Activated CD8-positive, alpha-beta memory T cell treated with anti-CD3 and anti-CD28 coated beads, Interleukin-2, amount 50 U/mL, for 4 hours (primary cell): ENCODE measurements at places on chromosomes 6 and 20.

GRCh38 chr20:11332381-11332780, 585.3 kb upstream of the BTBD3 start:
- no peak for DNase-seq

GRCh38 chr6:166774292-166774691, 147.2 kb upstream of the RPS6KA2 start:
- no peak for DNase-seq

DNA sequence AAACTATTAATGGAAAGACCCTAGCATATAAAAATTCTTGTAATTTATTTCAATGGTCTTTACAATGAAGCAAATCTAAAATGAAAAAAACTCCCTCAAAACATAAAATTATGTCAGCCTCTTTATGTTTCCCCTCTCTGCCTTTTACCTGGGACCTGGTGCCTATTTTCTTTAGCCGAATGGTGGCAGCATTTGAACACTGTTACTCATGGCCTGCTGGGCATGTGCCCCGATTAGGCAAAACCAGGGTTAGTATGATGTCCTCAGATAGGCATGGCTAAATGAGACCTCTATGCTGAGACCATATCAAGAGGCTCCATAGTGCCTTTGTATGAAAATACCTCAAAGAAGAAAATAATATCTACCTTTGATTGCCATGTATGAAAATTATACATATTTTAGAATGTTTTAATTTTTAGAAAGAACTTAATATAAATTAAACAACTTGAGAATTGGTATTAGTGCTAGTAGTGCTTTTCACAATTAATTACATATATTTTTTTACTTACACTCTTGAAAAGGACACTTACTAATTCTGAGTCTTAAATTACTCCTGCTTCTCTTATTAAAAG, 22.5 kb upstream of the C6orf58 start:
- DNase-seq, result no peak

GRCh38 chr6:28867086-28867409, 56.7 kb downstream of the TRIM27 start:
- DNase-seq, result no peak

DNA sequence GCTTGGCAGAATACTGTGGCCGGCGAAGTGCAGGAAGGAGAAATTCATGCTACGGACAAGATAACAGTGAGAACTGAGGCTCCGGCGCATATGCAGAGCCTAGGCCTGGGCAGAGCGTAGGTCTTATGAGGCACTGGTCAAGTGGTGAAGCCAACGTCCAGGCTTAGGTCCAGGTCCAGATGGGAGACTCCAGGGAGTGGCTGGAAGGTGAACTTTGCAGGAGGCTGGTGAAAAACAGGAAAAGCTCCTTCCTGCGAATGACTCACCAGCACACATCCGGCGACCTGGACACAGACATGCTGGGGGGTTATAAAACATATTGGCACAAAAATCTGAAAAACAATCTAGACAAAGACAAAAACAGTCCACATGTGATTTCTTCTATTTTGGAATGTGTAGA, 15.4 kb downstream of the C6orf141 start:
- DNase-seq, result no peak

DNA sequence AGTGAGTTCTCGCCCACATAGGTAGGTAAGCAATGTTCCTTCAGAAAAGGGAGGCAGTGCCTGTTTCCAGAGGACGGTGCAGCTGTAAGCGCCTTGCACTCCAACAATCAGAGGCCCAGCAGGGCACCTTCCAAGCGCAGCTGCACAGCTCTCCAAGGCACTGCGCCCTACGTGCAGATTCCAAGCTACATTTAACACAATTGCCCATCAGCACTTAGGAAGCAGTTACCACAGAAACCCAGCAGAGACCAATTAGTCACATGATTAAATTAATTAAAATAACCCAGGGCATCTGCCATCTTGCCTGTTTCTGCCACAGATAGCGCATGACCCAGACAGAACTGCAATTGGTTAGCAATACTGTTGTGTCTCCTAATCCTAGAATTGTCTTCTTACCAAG, 65.5 kb downstream of the SOBP start:
- no peak for DNase-seq

GRCh38 chr6:111777357-111777756, 95.9 kb downstream of the FYN start:
- DNase-seq, result no peak

DNA sequence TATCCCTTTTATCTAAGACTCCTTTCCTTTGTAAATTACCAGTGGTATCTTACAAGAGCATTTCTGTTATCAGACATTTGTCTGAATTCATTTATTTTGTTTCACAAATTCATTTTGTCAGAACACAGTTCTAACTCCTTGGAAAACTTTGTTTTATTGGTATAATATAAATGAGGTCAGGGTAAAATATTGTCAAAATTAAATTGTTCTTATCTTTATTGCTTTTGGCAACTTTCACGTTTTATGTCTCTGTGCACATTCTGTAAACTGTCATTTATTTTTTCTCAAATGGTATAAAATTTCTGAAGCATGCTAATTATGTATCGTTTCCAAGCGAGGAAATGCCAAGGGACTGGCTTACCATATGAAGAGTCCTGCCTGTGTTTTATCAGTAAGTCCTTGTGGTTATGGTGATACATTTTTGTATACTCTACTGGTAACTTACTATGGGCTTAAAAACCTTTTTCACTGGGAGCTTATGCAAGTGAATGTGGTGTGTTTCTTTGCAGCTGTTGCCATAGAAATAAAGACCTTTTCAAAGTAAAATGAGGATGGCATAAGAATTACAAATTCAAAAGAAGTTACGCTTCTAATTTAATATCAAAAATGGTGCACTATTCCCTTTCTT, 214.2 kb downstream of the COL19A1 start:
- no peak for DNase-seq

DNA sequence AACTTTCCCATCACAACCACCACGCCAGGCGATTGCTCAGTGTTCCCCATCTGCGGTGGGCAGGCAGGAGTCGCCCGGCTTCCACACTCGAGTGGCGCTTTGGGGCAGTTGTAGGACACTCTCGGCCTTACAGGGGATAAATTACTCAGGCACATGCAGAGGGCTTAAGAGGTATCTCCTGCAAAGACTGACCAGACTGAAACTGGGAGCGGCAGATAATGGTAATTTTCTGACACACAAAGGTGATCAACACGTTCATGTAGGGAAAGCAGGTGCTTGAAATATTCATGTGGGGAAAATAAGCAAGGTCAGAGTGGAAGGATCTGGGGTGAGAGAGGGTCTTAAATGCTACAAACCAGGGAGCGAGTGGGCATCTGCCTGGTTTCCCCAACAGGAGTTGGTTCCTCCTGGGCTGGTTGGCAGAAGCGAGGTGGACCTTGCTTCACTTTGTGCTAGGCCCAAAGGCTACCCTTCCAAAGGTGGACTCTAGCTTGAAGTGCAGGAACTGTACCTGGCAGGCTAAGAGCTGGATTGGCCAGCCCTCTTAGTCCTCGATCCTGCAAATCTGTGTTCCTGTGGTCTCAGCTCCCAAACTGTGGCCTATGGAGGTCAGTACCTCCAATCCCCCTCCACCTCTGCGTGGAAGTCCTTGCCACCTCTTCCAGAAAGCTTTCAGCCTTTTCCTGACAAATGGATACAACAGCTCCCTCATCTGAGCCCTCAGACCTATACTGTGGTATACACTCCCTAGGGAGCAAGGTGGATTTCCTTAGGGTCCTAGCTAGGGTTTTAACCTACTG, 16.7 kb downstream of the PLAGL2 start:
- DNase-seq, result no peak

DNA sequence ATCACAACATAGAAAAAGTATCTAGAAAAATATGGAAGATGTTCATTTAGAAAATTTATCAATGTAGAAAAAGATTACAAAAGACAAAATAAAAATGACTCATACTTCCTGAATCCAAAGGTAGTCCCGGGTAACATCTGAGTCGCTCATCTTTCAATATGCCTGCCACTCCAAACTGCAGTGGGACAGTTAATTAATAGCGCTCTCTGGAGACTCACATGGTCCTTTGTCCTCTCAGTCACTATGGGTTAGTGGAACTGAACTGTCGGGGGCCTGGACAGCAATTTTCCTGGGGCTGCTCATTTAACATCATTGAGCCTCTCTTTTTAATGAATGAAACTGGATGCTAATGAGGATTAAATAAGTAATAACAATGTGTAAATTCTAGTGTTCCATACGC, 103.4 kb downstream of the MAP3K4 start:
- no peak for DNase-seq

DNA sequence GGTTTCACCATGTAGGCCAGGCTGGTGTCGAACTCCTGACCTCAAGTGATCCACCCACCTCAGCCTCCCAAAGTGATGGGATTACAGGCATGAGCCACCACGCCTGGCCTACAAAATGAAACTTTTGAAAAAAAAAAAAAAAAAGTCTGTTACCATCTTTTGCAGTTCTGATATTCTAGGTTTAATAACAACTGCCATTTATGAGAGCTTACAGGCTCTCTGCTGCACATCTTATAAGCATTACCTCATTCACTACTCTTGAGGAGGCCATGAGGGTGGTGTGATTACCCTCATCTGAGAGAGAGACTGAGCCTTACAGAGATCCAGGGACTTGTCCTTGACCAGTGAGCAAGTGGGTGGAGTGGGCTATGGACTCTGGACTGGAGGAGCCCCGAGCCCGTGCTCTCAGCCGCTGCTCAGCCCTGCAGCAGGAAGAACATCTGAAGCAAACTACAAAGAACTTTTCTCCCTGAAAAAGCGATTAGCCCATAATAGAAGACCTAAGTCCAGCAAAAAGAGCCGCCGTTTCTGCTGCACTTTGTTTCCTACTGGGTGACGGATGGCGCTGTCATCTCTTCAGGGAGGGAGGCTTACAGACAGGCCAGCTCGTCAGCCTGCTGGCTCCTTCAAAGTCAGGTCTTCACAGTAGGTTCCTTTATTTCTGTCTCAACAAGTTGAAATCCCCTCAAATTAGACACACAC, 119.8 kb upstream of the AKAP12 start:
- no peak for DNase-seq

DNA sequence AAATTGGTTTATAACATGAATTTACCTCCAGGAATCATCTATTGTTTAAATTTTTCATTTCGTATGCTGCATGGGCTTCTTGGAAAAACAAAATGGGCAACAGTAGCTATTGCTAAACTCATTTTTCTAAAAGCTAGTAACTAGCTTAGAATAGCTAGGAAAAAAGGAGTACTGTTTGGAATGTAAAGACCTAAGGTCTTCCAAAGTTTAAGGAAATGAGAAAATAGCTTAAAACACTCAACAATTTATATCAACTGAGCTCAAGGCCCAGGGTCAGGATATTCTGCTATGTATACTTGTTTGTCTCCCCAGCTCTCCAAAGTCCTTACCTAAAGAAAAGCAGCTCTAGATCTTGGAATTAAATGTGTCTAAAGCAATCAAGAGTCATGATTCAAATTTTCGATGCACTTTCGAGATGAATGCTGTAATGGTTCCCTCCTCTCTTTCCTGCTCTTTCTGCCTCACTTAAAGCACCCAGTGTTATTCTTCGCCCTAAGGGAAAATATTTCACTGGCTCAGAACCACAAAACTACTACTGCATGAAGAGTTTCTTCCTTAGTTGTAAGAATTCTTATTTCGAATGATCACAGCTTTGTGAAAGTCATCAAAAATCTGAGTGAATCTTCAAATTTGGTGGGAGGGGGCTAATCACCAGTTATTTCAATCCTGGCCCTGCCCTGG, 41.6 kb downstream of the LYRM4 start:
- DNase-seq, result no peak

DNA sequence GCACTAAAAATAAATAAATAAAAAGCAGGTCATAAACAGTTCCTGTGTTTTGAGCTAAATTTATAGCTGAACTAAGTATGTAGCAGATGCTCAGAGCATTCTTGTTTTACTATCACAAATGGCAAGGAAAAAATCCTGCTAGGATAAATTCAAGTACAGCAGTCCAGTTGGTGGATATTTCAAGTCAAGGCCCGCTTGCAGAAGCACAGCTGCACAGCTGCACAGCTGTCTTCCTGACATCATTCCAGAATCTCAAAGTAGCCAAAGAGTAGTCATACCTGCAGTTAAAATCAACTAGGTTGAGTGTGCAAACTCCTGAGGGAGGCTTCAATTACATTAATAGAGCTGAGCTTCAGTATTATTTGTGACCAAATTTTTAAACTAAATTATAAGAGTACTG, 297.7 kb upstream of the MANEA start:
- no peak for DNase-seq

- no peak for DNase-seq
Measured at GRCh38 chr6:6884193-6884627, 223.6 kb upstream of the RREB1 start.

DNA sequence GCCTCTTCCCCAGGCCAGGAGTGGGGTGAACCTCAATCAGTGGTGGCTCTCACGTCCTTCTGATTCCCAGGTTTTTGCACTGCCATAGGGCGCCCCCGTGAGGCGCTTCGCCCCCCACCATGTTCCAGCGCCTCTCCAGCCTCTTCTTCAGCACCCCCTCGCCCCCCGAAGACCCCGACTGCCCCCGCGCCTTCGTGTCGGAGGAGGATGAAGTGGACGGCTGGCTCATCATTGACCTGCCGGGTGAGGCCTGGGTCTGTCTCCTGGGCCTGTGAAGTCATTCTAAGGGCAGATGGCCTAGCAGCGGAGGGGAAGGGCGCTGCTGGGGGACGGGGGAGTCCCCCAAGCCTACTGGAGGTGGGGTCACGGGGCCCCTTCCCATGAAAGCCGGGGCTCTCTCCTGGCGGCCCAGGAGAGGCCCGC, 4.5 kb downstream of the TP53INP2 start:
- peak; percentile 65 for DNase-seq

- no peak for DNase-seq
Measured at GRCh38 chr6:47335466-47335865, 25.8 kb upstream of the TNFRSF21 start.

DNA sequence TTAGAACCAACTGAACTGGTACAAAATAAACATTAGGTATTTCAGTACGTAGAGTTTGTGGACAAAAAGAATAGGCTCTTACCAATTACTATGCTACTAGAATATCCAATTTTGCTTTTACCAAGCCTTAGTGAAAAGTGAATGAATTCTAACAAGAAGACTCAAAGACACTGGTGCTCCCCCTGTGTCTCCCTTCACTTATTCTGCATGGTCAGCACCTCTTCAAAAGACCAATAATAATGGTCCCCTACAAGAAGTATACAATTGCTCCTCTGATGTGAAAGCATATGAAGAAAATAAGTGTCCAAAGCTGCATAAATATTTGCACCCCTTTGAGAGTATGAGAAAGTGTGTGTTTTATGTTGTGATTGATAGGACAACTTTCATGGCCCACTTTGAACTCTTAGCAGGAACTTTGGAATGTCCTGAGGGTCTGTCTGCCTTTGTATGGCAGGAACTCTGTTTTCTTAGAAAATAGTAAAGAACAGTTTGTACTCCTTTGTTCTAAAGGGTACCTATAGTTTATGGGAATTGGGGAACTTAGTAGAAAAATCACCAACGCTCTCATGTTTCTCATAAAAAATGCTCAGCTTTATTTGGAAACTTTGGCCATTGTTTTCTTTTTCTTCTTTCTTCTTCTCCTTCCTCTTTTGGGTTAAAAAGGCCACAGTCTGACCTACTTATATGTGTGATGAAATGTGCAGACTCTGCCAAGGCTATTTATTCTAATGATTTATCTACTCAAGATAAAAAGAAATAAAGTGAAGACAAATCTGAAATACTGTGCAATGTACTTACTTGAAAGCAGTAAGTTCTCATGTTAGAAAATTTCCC, 352.4 kb downstream of the LAMA2 start:
- no peak for DNase-seq
